ENCODE measurements at places on chromosomes 13 and 19.

- no peak for DNase-seq
- no peak overlapping the region for H3K27ac ChIP-seq
- no peaks in the 10 kb centered on the region for H3K36me3 ChIP-seq
- no peak overlapping the region for H3K4me3 ChIP-seq
- H3K27me3 ChIP-seq, result no peaks in the 10 kb centered on the region
Measured at GRCh38 chr13:110797230-110797877, 83.9 kb downstream of the ING1 start.

- no peaks in the 10 kb centered on the region for H3K36me3 ChIP-seq
- H3K4me1 ChIP-seq, result no peaks in the 10 kb centered on the region
- DNase-seq, result no peak
Measured at GRCh38 chr13:37195621-37196020, 90.2 kb upstream of the CSNK1A1L start.

- H3K4me3 ChIP-seq, result no peak overlapping the region
- H3K27ac ChIP-seq, result no peak overlapping the region
- H3K36me3 ChIP-seq, result no peaks in the 10 kb centered on the region
Measured at GRCh38 chr13:48590141-48590901, 57.4 kb upstream of the RCBTB2 start.

DNA sequence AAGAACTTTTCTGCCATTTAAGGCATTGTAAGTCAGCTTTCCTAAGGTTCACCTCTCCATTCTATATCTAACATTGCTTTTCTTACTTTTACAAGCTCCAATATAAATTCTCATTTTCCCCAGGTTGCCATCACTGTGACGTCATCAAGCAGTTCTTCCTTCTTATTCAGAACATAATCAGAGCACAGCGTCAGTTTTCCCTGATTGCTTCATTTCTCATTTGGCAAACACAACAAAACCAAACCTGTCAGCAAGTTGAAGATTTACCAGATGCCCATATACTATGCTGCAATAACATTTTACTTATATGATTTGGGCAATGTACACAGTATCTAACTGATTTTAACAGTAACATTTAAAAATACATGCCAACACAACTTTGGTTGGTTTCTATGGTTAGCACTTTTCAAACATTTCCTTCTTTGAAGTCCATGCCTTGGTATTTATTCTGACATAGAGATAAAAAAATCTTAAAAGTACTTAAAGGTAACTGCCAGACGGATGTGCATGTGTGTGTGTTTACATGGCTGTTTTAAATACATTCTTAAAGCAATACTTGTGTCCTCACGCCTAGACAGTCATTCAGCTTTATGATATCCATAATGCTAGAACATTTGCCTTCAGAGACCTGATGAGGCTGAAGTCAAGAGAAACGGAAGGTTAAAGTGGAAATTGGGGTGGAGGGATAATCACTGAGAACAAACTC is 264.0 kb downstream of the KLF12 start:
- no peaks in the 10 kb centered on the region for H3K27me3 ChIP-seq
- no peak overlapping the region for H3K27ac ChIP-seq
- no peaks in the 10 kb centered on the region for H3K4me1 ChIP-seq

DNA sequence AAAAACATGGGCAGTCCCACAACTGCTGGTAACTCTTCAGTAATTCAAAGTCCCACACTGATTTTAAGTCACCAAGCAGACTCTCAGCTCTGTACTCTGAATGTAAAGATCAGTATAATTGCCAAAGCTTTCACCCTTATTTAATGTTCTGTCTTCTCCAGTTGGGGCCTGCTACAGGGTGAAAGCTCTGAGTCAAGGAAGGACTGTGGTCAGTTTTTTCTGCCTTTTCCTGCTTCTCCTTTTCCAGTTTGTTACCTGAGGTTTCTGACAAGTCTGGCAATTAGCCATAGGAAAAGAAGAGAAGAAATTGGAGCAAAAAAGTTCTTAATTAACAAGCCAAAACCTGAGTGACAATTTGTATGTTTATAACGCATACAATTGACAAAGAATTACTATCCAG is 279.3 kb downstream of the RBM26 start:
- H3K27me3 ChIP-seq, result no peaks in the 10 kb centered on the region
- DNase-seq, result no peak
- H3K36me3 ChIP-seq, result no peaks in the 10 kb centered on the region

DNA sequence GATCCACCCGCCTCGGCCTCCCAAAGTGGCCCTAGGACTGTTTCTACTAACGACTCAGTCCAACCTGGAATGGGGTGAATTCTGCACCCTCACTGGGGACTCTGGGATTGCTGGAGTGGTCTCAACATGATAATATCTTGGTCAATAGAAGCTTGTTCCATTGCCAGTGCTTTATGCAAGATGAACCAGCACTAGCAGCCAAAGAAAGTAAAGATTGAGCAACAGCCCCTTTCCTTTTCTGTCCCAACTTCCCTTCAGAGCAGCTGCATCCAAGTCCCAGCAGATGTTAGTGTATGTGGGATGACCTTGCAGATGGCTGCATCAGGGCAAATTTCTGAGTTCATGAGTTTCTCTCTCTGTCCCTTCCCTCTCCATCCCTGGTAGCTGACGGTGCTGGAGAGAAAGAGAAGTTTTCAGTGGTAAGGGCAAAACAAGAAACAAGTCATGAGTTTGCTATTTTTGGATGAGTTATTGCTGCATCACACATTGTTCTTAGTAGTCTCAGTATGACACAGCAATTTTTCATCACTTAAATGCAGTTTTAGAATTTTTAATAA is 183.6 kb upstream of the EDNRB start:
- no peak overlapping the region for H3K27ac ChIP-seq
- H3K27me3 ChIP-seq, result no peaks in the 10 kb centered on the region
- H3K4me3 ChIP-seq, result no peak overlapping the region
- no peaks in the 10 kb centered on the region for H3K4me1 ChIP-seq

GRCh38 chr13:66138172-66138811 is 1091.8 kb downstream of the PCDH9 start:
- no peak overlapping the region for H3K27ac ChIP-seq
- H3K36me3 ChIP-seq, result no peaks in the 10 kb centered on the region
- DNase-seq, result no peak
- no peaks in the 10 kb centered on the region for H3K27me3 ChIP-seq
- no peaks in the 10 kb centered on the region for H3K4me1 ChIP-seq

DNA sequence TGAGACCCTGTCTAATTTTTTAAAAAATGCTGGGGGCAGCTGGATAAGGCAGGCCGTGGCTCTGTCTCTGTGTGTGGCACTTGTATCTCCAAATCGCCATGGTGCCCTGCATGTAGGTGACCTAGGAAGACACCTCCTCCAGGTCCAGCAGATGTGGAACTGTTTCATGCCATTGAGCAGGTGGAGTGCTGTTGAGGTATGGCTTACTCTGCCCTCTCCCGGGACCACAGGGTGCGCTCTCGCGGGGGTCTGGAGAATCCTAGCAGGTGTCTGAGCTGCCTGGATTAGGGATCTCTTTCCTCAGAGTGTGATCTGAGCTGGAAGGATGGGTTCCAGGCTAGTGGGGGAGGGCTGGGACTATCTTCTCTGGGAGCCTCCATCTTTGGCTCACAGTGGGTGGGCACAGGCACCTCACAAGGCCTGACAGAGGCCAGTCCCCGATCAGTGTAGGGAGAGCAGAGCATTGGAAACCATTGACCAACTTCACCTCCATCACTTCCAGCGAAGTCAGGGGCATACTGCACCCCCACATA is 67.7 kb upstream of the TM9SF2 start:
- no peaks in the 10 kb centered on the region for H3K36me3 ChIP-seq
- H3K4me3 ChIP-seq, result no peak overlapping the region
- H3K4me1 ChIP-seq, result peaks cover 2% of the 10 kb centered on the region
- DNase-seq, result no peak
- peak overlapping the region; percentile 68 for H3K27ac ChIP-seq
- H3K27me3 ChIP-seq, result no peaks in the 10 kb centered on the region

GRCh38 chr19:49920624-49921363 is 8.2 kb upstream of the ATF5 start:
- peak overlapping the region; percentile 96 for H3K27ac ChIP-seq
- no peaks in the 10 kb centered on the region for H3K36me3 ChIP-seq
- no peak for DNase-seq
- no peaks in the 10 kb centered on the region for H3K27me3 ChIP-seq

GRCh38 chr13:76024151-76024550 is 388.0 kb downstream of the LMO7 start:
- no peak overlapping the region for H3K27ac ChIP-seq
- no peak for DNase-seq
- no peak overlapping the region for H3K4me3 ChIP-seq
- H3K4me1 ChIP-seq, result no peaks in the 10 kb centered on the region

DNA sequence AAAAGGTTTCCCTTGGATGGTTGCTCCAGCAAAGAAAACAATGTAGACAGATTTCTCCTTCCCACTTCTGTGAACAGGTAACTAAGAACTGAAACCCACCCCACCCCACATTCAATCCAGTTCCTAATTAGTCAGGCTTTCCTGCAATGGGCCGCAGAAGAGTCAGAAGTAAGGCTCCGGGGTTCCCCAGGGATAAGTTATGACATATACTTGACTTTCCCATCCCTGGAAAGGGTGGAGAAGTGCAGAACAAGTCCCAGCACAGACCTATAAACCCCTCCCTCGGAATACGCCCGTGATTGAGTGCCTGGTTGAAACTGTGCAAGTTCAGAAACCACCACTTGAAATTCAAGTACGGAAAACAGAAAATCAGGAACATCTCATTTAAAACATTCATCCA is 24.9 kb downstream of the RCBTB2 start:
- H3K27me3 ChIP-seq, result no peaks in the 10 kb centered on the region
- no peak for DNase-seq
- H3K4me3 ChIP-seq, result no peak overlapping the region
- H3K27ac ChIP-seq, result no peak overlapping the region
- peaks cover 5% of the 10 kb centered on the region for H3K36me3 ChIP-seq

- H3K4me1 ChIP-seq, result peaks cover 35% of the 10 kb centered on the region
- no peaks in the 10 kb centered on the region for H3K27me3 ChIP-seq
- no peak overlapping the region for H3K27ac ChIP-seq
- no peak overlapping the region for H3K4me3 ChIP-seq
Measured at GRCh38 chr19:13033819-13034611, 38.7 kb downstream of the NFIX start.

DNA sequence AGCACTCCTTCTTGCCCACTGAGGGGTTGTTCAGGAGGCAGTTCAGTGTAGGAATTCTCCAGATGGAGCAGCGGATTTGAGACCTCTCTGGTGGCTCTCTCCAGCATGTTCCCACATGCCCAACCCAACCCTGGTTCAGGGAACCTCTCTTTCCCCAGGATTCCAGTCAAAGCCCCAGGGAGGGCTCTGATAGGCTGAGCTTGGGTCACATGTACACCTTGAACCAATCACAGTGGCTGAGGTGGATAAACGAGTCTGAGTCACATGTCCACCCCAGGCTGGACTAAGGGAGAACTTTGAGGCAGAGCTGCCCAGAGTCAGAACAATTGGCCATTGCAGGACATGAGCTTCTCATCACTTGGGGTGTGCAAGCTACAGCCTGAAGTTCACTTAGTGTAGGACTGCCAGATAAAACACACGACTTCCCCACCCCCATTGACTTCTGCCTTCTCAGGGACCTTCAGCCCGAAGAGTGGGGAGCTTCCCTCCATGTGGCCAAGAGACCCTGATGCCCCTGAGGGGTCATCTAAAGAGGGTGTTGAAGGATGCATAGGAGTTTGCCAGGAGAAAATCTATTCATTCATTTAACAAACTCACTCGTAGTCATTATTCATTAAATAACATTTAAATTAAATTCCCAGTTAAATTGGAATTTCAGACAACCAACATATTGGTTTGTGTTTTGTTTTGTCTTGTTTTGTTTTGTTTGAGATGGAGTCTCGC is 4.0 kb upstream of the MAST3 start:
- no peak overlapping the region for H3K27ac ChIP-seq
- no peak overlapping the region for H3K4me3 ChIP-seq
- peak; percentile 59 for DNase-seq
- H3K27me3 ChIP-seq, result no peaks in the 10 kb centered on the region
- H3K4me1 ChIP-seq, result peaks cover 14% of the 10 kb centered on the region

DNA sequence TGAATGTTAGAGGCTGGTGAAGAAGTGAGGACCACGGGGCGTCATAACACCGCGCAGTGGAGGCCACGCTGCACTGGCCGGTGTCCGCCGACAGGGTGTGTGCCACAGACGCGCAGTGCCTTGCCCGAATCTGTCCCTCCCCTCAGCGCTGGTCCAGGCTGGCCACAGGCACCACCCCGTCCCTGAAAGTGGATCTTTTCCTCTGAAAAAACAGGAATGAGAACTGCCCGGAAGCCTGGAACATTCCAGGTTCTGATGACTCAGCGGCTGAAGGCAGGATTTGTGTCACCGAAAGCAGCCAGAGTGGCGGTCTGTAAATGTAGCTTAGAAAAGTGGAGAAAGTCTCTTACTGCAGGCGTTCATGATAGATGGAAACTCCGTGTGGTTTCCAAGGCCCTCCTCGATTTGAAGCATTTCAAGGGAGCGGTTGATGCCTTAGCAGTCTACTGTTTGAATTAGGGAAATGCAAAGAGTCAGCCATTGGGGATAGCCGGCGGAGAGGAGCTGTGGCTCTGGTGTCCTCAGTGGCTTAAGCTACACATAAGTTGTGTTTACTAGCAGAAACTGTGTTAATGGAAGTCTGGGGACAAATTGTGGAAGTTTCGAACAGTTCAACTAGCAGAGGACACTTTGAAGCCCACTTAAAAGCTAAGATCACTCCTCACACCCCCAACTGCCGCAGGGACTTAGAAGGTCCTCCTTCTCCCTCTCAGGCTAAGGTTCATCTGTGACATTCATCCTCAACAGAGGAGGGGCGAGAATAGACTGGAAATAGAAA is 70.8 kb downstream of the NUFIP1 start:
- H3K27me3 ChIP-seq, result no peaks in the 10 kb centered on the region
- H3K27ac ChIP-seq, result peak overlapping the region; percentile 95

DNA sequence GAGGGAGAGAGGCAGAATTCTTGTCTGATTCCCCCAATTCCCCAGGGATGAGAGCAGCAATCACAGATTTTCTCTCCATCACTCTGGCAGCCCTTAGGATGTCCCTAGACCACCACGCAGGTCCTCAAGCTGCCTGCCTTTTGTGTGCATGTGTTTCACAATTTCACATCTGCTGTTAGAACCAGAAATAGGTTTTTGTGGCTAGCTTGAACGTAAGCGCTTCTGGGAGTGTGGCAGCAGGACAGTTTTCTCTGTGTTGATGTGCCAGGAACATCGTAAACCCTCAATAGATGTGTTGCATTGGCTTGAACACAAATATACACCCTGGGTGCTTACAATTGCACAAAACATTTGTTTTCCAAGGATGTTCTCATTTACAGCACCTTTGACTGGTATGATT is 78.8 kb upstream of the TMTC4 start:
- no peak overlapping the region for H3K27ac ChIP-seq
- no peaks in the 10 kb centered on the region for H3K27me3 ChIP-seq
- no peak overlapping the region for H3K4me3 ChIP-seq
- no peaks in the 10 kb centered on the region for H3K4me1 ChIP-seq
- no peak for DNase-seq
